CD4-positive, alpha-beta T cell treated with Interleukin-6 at 100 ng/mL for 8 hours (primary cell): ENCODE measurements at places on chromosomes 3 and 15.

DNA sequence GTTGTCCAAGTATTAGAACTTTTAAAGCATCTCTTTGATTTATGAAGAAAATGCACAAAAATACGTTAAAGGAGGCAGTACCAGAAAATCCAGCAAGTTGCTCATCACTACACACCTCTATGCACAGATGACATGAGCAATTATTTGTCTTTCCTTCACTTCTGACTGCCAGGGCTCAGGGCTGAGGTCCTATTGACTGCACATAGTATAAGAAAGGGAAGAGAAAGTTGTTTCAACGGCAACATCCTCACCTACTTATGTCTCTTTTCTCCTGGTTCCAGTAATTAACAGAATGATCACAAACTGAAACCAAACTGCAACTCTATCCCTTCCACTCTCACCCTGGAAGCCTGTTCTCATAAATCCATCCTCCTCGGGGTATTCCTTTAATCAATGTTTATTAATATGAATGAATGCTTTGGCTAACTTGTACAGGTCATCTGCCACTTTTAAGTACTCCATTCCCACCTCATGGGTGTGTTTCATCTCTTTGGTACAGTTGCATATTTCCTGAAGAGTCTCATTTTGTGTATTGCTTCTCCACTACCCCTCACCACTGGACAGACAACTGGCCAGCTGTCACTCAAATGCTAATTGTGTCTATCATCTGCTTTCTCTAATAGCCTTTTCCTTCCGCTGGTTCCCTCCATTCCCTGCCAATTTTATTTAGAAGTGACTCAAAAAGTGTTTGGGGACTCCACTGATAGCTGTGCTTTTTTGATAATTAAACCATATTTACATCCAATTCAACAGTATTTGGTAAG, 34.5 kb downstream of the RAB27A start:
- no peak for DNase-seq

GRCh38 chr15:80992006-80992405, 2.4 kb upstream of the MESD start:
- DNase-seq: no peak

DNA sequence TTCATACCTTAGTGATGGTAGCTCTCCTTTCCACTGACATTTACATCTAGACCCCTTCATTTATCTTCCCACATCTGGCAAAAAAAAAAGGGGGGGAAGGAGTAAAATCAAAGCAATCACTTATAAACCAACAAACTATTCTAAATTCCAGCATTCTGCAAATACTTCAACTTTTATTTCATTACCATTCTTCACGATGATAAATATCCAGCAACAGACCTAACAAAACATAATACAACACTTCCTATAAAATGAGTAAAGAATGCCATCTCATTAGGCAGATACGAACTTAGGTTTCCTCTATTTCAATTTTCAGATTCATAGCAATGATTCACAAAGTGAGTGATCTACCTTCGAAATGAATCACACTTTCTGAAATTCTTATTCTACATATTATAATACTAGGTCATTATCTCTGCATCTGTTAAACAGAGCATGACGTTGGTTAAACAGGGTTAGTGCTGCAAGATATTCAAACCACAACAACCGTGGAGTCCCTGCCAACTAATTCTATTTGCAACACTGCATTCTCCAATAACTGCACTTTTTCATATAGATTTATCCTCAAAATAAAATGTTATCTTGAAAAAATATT, at the start of gene LRRFIP2:
Gene LRRFIP2, minus strand, starts transcription at position 51 of the 595 bp plus-strand sequence. CDS start 25,599 bp downstream, outside the sequence.
- DNase-seq: peak; percentile 22

DNA sequence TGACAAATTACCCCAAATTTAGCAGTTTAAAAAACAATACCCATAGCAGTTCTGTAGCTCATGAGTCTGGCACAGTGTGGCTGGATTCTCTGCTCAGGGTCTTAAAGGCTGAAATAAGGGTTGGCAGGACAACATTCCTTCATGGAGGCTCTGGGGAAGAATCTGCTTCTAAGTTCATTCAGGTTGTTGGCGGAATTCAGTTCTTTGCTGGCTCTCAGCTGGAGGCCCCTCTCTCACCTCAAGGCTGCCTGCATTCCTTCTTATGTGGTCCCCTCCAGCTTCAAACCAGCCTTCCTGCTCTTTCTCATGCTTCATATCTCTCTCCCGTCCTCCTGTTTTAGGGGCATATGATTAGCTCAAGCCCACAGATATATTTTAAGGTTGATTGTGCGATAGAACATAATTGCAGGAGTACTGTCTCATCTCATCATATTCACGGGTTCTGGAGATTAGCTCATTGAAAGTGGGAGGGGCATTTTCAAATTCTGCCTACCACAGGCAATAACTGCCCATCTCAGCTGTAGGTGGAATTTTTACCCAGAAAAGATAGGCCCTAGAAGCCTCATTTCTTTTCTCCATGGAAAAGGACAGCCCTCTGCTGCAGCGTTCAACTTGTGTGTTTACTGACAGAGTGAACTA, 5.6 kb upstream of the ZBTB47 start:
- DNase-seq: no peak

- peak; percentile 60 for DNase-seq
Measured at GRCh38 chr3:112043621-112044201, 9.2 kb downstream of the TMPRSS7 start.

GRCh38 chr3:152331998-152332397, 63.3 kb downstream of the MBNL1 start:
- DNase-seq: no peak

GRCh38 chr3:129425213-129425612, 3.2 kb downstream of the EFCAB12 start:
- DNase-seq: no peak

DNA sequence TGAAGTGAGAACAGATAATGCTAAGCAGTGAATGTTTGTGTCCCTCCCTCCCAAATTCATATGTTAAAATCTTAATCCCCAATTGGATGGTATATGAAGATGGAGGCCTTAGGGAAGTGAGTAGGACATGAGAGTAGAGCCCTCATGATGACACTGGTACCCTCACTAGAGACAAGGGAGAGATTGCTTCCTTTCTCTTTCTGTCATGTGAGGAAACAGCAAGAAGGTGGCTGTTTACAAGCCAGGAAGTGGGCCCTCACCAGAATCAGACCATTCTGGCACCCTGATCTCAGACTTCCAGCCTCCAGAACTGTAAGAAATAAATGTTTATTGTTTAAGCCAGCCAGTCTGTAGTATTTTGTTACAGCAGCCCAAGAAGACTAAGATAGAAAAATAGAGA, 209.5 kb downstream of the SATB1 start:
- DNase-seq: no peak

GRCh38 chr15:52728899-52729298, 49.7 kb upstream of the ATOSA start:
- no peak for DNase-seq

- DNase-seq: no peak
Measured at GRCh38 chr15:40330368-40330836, 6.9 kb downstream of the INAFM2 start.

DNA sequence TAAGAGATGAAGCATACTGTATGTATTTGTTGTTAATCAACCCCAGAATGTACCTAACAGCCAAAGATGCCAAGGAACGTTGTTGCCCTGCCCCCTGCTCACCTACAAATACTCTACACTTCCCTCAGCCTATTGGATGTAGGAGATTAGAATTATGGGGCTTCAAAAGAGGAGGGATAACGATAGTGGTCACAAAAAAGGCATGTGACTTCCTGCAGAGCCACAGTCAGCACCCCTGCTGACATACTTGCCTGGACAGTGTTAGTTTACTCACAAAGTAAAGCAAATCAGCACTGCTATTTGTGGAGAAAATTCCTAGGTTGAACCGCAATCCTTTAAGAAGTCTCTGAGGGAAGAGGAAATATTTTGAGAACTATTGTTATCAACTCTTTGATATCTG, 37.9 kb downstream of the PARP15 start:
- no peak for DNase-seq

DNA sequence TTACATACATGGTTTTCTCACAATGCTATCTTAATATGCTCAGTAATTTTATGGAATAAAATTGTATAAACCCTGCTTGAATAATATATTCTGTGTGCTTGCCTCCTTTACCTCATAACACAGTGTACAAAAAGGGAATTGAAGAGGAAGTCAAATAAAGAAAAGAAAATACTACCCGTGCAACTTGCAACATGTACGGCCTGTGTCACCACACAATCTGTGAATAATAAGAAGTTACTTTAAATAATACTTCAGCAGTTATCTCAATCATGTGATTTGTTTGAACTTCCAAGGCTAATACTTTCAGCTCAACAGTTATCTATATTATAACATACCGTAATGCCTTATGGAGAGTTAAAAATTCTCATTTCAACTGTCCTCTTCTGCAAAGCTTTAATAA, 58.1 kb upstream of the SATB1 start:
- DNase-seq: no peak

DNA sequence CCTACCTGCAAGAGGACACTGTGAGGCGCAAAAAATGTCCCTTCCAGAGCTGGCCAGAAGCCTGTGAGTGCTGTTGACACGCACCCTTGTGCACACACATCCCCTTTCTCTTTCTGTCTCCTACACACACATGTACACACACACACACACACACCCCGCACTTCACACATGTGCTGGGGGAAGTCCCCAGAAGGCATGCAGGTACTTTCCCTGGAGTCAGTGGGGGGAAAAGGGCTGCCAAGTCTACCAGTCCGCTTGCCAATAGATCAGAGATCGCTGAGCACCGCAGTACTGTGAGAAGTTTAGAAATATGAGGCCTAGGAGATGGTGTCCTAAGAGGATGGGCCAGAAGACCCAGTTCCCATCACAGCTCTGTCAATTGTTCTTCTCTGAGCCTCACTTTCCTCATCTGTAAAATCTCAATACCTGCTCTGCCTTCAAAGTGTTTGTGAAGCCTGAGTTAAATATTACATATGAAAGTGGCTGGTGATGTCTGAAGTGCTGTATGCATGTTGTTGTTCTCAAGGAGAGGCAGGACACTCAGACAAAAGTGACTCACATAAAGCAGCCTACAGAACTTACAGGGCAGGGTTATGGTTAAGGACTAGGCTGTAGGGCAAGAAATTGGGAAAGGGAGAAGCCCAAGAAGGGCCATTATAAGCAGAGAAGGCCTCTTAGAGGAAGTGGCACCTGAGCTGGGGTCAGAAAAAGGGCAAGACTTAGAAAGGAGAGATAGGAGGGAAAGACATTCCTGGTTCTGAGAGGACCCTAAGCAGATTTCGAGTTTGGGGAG, 6.8 kb downstream of the IL17RE start:
- DNase-seq: no peak

DNA sequence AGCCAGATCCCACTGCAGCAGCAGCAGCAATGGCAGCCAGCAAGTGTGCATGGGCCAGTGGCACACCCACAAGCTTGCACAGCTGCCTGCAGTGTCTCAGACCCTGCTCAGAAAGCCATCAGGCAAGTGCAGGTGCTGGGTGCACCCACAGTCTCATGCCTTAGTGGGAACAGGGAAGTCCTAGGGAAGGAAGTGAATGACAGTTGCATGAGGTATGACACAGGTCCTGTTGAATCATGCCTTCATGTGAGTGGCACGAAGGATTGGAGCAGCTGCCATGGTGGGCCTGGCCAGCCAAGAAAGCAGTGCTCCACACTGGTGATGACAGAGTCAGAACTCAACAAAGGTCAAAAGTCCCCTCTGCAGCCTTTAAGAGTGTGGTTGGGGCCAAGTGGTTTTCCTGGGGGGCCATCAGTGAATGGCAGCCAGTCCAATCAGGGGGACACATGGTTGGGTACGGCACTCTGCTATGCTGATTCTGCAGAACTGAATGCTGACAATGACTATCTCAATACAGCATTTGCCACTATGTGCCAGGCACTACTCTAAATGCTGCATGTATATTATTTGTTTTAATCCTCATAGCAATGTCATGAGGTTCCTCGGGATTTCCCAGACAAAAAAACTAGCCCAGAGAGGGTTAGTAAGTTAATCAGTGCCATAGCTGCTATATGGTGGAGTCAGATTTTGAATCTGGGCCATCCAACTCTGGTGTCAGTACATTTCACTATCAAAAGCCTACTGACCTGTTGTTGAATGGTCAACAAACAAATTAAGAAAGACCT, 94.3 kb downstream of the AQP9 start:
- DNase-seq: no peak

DNA sequence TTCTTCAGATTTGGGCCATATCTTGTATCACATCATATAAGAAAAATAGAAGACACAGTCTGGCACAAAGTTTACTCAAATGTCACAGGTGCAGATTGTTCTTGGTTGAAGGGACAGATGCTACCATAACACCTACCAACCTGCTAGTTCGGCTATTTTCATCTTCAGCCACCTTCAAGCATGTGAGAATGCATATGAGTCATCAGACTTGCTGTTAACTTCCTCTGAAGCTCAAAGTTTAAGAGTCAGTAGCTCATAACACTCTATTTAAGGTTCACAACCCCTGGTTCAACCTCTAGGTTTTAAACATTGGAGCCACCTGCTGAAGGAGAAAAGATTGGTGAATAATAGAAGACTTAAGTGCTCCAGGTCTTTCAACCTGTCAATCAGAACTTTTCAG, 522.8 kb downstream of the NLGN1 start:
- DNase-seq: no peak

DNA sequence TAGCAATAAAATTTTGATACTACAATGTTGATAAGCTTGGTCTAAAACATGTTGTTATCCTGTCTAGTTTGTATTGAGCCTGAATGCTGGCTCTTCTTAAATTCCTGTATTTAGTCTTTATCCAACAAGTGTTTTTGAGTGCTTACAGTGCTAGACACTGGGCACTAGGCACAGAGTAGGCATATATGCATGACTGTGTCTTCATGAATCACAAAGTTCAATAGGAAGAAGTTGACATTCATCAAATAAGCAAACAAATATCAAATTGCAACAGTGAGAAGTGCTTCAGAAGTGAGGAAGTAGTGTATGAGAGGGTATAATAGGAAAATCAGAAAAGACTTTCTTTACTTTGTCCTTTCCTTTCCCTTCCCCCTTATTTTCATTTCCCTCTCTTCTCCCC, 6.8 kb downstream of the CD96 start:
- no peak for DNase-seq

DNA sequence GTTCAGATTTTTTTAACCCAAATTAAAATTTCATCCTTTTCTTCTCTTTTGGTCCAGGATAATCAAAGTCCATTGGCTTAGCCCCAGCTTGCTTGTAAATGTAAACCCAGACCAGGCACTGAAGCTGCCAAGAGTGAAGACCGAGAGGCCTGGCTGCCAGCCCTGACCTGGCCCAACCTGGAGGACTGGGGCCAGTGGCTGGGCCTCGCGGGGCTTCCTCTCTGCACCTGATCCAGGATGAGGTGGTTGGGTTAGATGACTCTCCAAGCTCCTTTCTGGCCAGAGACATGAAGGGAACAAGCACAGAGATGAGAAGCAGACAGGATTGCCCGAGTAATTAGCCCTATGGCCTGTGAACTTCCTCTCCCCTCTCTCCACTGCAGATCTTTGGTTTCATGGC, 50.6 kb downstream of the CMTM6 start:
- no peak for DNase-seq

GRCh38 chr3:14278265-14278798, 99.7 kb downstream of the LSM3 start:
- no peak for DNase-seq

- DNase-seq: no peak
Measured at GRCh38 chr15:29685156-29686078, 136.9 kb downstream of the TJP1 start.

DNA sequence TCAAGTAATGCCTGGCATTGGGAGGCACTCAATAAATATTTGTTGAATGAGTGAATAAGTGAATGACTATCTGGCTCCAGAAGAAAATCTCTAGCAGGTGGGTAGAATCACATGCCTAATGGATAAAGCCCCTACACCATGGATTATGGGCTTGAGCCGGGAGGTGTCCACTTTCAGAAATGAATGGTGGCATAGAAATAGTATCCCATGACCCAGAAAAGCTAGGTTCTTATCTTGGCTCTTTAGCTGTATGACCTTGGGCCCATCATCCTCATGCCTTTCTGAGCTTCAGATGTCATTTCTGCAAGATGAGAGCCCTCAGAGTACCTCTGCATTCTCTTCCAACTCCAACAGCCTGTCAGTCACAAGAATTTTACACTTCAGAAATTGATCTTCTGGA, 37.3 kb upstream of the TNIK start:
- no peak for DNase-seq
